ENCODE measurements at places on chromosomes 6 and 20.

DNA sequence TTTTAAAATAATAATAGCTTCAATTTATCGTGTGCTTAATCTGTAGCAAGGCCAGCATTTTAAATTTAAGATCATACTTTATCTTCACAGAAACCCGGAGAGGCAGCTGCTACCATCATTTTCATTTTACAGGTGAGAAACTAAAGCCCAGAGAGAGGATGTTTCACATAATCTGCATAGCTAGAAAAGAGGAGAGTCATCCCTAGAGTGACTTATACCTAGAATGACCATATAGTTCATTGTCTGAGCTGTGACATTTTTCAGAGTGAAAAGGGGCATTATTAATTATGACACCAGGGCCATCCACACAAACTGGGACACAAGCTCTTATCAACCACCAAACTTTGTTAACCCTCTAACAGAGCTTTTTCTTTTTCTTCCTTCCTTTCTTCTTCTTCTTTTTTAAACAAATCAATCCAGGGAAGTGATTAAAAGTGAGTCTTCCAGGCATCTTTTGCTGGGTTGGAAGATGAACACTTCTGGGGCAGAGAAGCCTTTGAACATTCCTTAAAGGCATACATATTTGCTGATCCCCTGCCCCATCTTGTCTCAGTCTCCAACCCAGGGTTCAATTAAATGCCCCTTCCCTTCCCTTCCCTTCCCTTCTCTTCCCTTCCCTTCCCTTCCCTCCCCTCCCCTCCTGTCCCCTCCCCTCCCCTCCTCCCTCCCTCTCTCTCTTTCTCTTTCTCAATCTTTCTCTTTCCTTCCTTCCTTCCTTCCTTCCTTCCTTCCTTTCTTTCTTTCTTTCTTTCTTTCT lies 272.5 kb upstream of the JAG1 start:
- H3K27me3 ChIP-seq, result no peaks in the 10 kb centered on the region
- no peak overlapping the region for H3K4me3 ChIP-seq
- no peak for DNase-seq
- no peak overlapping the region for H3K27ac ChIP-seq
- H3K36me3 ChIP-seq, result no peaks in the 10 kb centered on the region

DNA sequence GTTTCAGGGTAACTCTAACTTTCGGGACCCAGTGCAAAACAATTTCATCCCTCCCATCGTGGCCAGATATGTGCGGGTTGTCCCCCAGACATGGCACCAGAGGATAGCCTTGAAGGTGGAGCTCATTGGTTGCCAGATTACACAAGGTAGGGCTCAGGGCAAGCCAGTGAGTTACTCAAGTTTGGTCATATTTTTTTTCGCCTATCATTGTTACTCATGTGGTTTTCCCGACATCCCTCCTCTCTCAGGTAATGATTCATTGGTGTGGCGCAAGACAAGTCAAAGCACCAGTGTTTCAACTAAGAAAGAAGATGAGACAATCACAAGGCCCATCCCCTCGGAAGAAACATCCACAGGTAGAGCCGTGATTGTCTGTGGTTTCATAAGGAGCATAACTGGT lies 58.2 kb downstream of the DCBLD1 start:
- no peak for DNase-seq
- no peaks in the 10 kb centered on the region for H3K27me3 ChIP-seq
- no peaks in the 10 kb centered on the region for H3K36me3 ChIP-seq
- H3K4me3 ChIP-seq, result no peak overlapping the region
- H3K27ac ChIP-seq, result no peak overlapping the region
- no peaks in the 10 kb centered on the region for H3K4me1 ChIP-seq

DNA sequence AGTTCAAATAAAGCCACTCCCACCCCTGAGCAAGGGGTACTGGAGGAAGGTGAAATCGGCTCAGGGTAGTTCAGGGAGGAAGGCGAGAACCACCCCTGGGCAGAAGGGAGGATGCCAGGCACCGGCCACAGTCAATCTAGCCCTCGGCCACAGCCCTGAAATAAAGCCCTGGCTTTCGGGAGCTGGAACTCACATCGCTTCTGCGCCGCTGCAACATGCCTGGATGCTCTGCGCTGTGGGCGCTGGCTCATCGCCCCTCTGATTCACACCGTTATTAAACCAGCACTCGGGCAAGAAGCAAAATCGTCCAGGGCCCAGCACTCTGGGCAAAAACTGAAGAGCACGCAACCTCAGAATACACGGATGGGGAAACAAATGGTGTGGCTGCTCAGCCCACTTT lies 136.9 kb upstream of the RREB1 start:
- no peak overlapping the region for H3K4me3 ChIP-seq
- DNase-seq, result no peak
- no peaks in the 10 kb centered on the region for H3K4me1 ChIP-seq

DNA sequence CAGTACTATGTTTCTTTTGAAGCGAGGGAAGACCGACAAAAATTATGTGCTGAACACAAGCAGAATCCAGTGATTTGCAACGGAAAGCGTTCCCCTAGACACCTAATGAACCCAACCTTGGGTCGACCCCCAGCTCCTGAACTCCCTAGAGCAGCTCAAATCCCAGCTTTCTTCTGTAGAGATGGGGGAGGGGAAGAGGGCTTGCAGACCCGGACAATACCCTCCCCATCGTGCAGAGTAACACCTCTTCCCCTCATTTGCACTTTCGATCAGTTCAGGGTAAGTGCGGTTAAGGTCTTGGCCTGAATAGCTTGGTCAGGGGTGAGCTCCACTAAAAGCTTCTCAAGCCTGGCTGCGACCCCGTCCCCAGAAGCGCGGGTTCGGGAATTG lies 404 bp downstream of the CEP162 start:
- no peak for DNase-seq
- peak overlapping the region; percentile 100 for H3K4me3 ChIP-seq
- no peaks in the 10 kb centered on the region for H3K36me3 ChIP-seq
- no peaks in the 10 kb centered on the region for H3K27me3 ChIP-seq

- peak; percentile 57 for DNase-seq
- H3K4me3 ChIP-seq, result no peak overlapping the region
- no peaks in the 10 kb centered on the region for H3K36me3 ChIP-seq
Observed at GRCh38 chr20:53712212-53712977, 118.8 kb upstream of the ZNF217 start.

DNA sequence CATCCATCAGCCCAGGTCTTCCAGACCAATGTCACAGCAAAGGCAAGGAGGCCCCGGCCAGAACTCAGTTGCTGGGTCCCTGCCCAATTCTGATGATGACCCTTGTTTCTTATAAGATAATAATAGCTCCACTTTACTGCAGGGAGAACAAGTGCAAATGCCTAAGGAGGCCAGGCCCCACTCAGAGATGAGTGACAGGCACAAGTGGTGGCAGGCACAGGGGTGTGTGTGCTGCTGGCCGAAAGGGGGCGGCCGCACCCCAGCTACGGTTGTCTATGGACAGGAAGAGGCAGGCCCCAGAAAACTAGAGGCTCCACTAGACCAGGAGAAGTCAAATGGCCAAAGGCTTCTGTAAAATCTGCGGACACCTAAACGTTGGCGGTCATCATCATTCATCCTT lies 28.6 kb downstream of the GNAS-AS1 start:
- no peak overlapping the region for H3K27ac ChIP-seq
- DNase-seq, result no peak
- no peak overlapping the region for H3K4me3 ChIP-seq
- H3K27me3 ChIP-seq, result no peaks in the 10 kb centered on the region
